Right atrium auricular region (tissue), 2 donors: ENCODE measurements at places on chromosomes 1 and 21. TPM values are rescaled to one million over a fixed set of nuclear protein-coding genes. Genes with fewer than 3 reads are reported as not detected.
A peak's percentile ranks its signal among the peaks of the same experiment; 100 is the strongest.

- DNase-seq, result no peak
Measured at GRCh38 chr21:35780983-35781382, 279.3 kb downstream of the SETD4 start.

GRCh38 chr1:31839662-31840343 lies 24.0 kb upstream of the SPOCD1 start:
- DNase-seq, result no peak

DNA sequence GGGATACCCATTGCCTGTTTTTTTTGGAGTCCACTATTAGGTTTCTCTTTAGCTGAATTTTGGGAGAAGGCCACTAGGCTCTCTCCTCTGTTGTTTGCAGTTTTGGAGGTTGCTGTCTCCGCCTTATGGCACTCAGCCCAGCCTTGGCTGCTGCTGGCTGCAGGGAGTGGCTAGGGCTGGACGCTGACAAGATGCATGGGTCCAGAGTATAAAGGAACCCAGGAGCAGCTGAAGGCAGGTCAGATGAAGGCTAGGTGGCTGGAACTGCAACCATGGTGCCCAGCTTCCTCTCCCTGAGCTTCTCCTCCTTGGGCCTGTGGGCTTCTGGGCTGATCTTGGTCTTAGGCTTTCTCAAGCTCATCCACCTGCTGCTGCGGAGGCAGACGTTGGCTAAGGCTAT lies at the start of gene CYP4B1:
Gene CYP4B1 (plus strand): TSS at position 237 of the 400 bp plus-strand sequence. CDS start 36 bp downstream, at position 273.
- DNase-seq, result peak; percentile 85

GRCh38 chr1:99638853-99639252 lies 7.1 kb upstream of the PALMD start:
- DNase-seq, result no peak

DNA sequence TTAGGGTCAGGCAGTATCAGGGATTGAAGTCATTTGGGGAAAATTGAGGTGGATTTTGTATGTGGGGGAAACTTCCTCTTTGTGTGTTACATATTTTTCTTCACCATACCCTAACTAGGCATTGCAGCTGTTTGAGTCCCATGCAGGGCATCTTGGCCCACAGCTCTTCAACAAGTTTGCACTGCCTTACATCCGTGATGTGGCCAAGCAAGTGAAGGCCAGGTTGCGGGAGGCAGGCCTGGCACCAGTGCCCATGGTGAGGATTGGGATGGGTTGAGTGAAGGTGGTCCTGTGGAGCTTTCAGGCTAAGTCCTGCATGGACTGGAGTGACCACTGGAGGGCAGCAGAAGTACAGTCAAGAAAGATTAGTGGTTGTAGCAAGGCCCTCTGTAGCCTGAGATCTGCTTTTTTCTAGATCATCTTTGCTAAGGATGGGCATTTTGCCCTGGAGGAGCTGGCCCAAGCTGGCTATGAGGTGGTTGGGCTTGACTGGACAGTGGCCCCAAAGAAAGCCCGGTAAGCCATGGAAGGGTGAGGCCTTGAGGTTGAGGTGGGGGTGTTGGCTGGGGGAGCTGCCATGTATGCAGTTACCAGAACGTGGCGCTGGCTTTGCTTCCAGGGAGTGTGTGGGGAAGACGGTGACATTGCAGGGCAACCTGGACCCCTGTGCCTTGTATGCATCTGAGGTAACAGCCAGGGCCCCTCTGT lies 2.4 kb downstream of the UROD start:
- DNase-seq, result peak; percentile 87

GRCh38 chr1:184210862-184211261 lies 159.3 kb downstream of the TSEN15 start:
- no peak for DNase-seq

GRCh38 chr1:55572878-55573734 lies 357.9 kb upstream of the USP24 start:
- no peak for DNase-seq

GRCh38 chr1:64515427-64515826 lies 45.5 kb downstream of the CACHD1 start:
- DNase-seq, result peak; percentile 67

GRCh38 chr1:240217403-240217802 lies 125.7 kb downstream of the FMN2 start:
- no peak for DNase-seq

GRCh38 chr1:93990010-93990409 lies 80.8 kb upstream of the GCLM start:
- peak; percentile 11 for DNase-seq

DNA sequence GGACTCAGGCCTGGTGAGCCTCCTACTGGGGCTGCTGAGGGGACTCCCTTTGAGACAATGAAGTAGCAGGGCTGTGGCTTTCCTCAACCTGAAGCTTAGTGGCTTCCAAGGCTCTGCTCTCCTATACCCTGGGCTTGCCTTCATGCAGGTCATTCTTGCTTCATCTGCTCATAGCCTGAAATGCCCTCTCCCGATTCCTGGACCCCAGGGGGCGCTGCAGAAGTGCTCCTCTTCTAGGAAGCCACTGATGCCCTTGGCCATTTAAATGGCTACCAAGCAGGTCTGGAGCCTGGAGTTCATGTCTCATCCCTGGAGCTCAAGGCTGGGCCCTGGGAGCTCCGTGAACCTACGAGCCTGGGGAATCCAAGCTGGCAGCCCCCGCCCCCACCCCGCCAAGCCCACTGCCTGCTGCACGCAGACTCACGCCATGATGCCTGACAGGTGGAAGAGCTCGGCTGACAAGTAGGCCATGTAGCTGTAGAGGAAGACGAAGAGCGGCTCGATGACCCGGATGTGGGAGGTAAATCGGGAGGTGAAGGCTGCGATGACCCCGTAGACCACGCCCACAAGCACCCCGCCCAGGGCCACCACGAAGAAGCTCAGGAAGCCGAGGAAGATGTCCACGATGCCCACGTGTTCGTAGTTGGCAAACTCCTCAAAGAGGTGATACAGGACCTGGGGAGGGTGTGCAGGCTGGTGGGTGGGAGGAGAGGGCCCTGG lies 45.7 kb downstream of the SLC9A1 start:
- no peak for DNase-seq

BARHL2 gene
- total RNA-seq, result not detected

DNAH14 gene
- 7.7 TPM for total RNA-seq

RNF115 gene
- total RNA-seq, result 42.8 TPM

SYTL1 gene
- 1.8 TPM for total RNA-seq

IRF6 gene
- 32.6 TPM for total RNA-seq

KRTAP12-2 gene
- not detected for total RNA-seq

ERI3 gene
- total RNA-seq, result 40.4 TPM
